Activated CD8-positive, alpha-beta T cell treated with anti-CD3 and anti-CD28 coated beads for 36 hours (primary cell): ENCODE measurements at places on chromosomes 3 and 15. TPM values are rescaled to one million over a fixed set of nuclear protein-coding genes. Genes with fewer than 3 reads are reported as not detected.

DNA sequence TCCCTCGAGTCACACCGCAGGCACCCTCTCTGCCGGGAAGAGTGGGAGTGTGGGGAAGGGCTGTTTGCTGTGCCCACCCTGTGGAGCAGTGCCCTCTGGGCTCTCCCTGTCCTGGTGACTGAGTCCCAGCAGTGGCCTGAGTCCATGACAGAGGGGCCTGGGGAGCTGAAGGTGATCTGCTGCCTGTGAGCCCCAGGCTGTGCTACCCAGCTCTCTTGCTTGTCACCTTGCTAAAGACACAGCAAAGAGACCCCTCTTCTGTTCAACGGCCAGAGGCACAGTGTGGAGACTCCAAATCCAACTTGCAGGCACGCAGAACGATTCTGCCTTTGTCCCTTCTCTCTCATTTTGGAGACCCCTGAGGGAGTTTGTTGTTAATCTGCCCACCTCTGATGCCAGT, 232.6 kb downstream of the OPA1 start:
- no peak for DNase-seq
- peaks cover 10% of the 10 kb centered on the region for H3K27me3 ChIP-seq
- H3K4me3 ChIP-seq, result no peak overlapping the region
- no peaks in the 10 kb centered on the region for H3K36me3 ChIP-seq

GRCh38 chr3:59734061-59734460, 684.2 kb upstream of the CFAP20DC start:
- H3K4me3 ChIP-seq, result no peak overlapping the region
- peaks cover 3% of the 10 kb centered on the region for H3K27me3 ChIP-seq
- peaks cover 24% of the 10 kb centered on the region for H3K4me1 ChIP-seq
- no peaks in the 10 kb centered on the region for H3K36me3 ChIP-seq

GRCh38 chr15:78651007-78651406, 10.0 kb upstream of the CHRNB4 start:
- H3K4me1 ChIP-seq, result no peaks in the 10 kb centered on the region
- no peaks in the 10 kb centered on the region for H3K36me3 ChIP-seq
- H3K27ac ChIP-seq, result no peak overlapping the region
- DNase-seq, result no peak

Gene CD200R1
- total RNA-seq, result 1.8 TPM

Gene NOX5
- total RNA-seq, result not detected

Gene GPR62
- total RNA-seq, result not detected

- H3K36me3 ChIP-seq, result no peaks in the 10 kb centered on the region
- peaks cover 4% of the 10 kb centered on the region for H3K4me1 ChIP-seq
- no peak for DNase-seq
- no peak overlapping the region for H3K27ac ChIP-seq
- no peak overlapping the region for H3K4me3 ChIP-seq
Measured at GRCh38 chr3:129615751-129616281, 9.3 kb upstream of the PLXND1 start.
